ENCODE measurements at places on chromosomes 5 and 9.

GRCh38 chr9:22424616-22425015, 22.0 kb upstream of the DMRTA1 start:
- DNase-seq: no peak

- DNase-seq: no peak
Observed at GRCh38 chr5:68500813-68501212, 285.3 kb downstream of the PIK3R1 start.

DNA sequence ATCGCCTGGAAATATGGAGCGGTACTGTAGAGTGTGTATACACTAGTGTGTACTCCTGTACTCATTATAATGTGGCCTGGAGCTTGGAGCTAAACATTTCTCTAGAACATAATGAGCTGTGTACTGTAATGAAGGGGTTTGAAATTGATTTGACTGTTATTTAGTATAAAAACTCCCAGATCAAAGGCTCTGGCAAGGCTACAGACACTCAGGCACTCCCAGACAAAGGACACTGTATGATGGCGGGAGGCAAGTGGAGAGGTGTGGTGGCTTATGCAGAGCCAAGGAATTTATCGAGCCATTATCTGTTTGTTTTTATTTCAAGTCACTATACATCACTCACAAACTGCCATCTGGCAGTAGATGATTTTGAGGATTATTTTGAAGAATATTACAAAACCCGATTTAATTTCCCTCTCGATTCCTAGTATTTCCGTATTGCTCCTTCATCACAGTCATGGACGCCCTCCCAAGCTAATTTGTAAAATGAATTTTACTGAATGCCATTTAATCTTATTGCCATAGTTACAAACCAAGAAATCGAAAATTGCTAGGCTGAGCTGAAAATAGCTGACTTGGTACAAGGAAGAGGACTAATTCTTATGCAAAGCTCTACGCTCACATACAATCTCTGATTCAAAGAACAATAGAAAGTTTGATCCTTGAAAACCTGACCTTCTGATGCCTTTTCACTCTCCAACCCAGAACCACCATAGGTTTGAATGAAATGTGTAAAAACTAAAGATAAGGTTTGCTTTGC, 240.2 kb upstream of the SEMA6A start:
- no peak for DNase-seq

- no peak for DNase-seq
Observed at GRCh38 chr9:117245175-117245829, 169.6 kb downstream of the ASTN2 start.

DNA sequence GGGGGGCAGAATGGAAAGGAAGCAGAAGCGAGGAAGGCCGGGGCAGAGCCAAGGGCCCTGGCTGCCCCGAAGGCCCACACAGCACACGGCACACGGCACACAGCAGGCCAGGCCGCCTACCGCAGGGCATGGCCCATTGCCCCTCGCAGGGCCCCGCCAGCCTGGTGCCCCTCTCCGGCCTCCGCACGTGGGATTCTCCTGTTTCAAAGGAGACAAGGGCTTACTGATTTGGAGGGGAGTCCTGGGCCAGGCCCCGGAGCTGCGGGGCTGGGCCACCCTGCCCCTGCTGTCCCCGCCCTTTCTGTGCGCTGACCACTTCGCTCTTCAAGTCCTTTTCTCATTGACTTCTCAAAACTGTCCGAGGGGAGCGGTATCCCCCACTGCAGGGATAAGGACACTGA, 7.7 kb upstream of the PHYKPL start:
- DNase-seq: peak; percentile 39

DNA sequence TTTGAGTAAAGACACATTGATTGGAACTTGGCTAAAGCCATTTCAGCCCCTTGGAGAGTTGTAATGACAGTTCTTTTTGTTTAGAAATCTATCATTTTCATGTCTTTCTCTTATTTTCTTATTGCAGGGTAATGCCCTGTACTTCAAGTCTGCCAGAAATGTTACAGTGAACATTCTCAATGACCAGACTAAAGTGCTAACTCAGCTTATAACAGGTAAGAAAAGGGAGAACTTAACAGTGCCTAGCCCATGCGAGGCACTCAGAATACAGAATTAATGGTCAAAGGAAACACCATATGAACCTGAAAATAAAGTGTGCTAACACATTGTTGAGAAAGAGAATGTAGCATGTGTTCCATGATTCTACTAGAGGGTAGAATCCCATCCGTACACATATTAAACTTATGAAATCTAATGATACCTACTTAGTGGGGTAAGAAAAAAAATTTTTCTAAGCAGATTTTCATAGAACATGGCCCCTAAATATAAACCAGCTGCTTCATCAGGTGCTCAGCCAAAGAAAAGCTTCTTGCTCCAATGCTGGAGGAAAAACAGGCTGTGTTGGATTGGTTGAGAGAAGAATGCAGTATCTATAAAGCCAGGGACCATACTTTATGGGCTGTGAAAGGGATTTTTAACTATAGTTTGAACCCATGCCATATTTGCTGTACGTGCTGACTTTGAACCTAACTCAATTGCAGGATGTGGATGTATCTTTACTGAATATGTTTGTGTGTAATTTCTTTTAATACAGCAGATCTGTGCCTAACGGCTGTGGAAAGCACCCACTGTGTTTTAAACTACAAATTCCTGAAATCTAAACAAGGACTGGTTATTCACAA, 260.8 kb upstream of the PPP1R2B start:
- DNase-seq: no peak

GRCh38 chr9:7392148-7392547, 407.4 kb downstream of the DMAC1 start:
- DNase-seq: no peak

DNA sequence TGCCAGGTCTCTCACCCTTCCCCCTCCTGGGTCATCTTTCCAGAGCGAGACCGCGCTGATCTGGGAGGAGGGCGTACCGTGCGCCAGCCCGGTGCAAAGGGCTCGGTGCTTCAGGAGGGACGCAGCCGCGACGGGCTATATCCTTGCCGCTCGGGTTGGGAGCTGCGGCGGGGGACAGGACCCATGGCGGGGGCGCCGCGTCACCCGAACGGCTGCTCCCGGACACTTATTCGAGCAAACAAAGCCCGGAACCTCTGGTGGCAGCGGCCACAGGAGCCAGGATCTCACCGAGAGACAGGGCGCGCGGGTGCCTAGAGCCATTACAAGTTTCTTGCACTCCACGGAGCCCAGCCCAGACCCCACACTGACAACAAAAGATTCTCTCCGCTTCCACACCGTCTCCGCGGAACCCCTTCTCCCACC, 1.3 kb downstream of the SEMA6A start:
- peak; percentile 29 for DNase-seq

GRCh38 chr9:136439481-136440408, at the start of gene INPP5E:
Gene INPP5E (minus strand): TSS chr9:136439845. CDS start chr9:136439419, 426 bp downstream.
- peak; percentile 86 for DNase-seq

GRCh38 chr5:95327211-95327610, 42.3 kb upstream of the MCTP1 start:
- DNase-seq: no peak

DNA sequence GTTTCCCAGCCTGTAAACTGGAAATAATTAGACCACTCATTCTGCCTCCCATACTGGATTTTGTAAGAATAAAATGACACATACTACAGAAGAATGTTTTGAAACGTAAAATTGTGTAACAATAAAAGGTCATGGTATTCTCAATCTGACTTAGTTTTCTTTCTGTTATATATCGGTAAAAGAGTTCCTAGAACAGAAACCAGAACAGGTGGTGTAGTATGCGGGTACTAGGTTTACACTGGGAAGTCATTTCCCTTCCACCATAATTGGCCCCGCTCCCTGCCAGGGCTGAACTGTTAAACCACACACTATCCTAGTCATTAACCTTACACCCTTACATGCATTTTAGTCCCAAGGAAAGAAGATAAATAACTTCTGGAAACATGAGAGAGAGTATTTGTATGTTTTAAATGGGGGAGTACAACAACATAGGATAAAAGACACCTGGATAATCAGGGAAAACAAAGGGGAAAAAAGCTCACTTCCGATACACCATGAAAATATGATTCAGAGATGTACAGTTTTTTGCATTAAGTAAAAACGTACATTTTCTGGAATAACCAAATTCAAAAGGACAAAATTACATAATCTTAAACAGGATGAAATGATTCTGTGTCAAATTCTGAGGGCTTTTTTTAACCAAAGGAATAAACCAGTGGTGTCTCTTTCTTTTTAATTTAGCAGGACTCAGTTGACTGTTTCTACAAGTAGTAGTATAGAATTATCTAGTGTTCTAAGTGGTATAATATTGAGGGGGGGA, 199.7 kb downstream of the GLIS3 start:
- no peak for DNase-seq

DNA sequence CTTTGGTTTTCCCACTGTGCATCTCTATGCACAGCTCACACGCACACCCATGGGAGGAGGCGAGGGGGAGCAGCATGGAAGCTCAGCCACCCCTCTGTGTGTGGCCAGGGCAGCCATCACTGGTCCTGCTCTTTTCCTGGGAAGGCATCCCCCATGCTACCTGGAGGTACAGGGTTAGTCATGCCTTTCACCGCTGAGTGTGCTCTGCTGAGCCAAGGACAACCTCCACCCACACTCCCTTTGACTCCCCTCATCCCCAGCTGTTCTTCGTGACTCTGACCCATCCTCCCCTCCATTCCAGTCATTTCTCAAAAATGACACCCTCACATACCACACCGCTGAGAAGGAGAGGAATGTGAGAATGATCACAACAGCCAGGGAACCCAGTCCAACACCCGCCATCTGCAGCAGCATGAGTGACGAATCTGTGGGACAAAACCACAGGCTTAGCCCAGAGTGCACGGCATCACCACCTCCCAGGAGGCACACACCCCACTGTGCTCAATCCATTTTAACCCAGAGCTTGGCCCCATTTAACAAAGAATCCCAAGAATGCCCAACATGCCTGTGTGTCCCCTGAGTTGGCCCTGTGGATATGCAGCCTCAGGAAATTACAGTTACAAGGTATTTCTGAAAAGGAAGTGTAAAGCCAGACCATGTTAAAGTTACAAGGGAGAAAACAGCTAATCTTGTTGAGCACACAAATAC, 133.4 kb downstream of the SUSD1 start:
- DNase-seq: no peak

GRCh38 chr9:128042043-128042442, 25.1 kb downstream of the NAIF1 start:
- no peak for DNase-seq

DNA sequence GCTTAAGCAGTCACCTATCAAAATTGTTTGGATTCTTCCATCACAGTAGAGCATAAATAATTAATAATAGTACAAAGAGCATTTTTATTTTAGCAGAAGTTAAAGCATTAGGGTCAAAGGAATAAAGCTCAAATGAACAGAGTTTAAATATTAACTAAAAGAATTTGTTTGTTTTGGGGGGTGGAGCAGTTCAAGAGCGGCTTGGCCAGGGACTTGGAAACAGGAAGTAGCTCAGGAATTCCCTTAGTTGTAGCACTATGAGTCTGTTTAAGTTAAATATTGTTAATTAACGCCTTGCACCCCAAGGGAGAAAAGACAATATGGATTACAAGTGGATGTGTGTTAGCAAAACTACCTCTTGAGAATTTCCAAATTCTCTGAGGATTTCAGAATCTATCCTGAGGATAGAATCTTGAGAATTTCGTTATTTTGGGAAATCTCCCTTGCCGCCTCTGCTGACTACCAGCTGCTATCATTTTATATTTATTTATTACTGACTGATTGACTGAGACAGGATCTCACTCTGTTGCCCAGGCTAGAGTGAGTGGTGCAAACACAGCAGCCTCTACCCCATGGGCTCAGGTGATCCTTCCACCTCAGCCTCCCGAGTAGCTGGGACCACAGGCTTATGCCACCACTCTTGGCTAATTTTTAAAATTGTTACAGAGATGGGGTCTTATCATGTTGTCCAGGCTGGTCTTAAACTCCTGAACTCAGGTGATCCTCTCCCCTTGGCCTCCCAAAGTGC, 96.7 kb upstream of the CHD1 start:
- DNase-seq: no peak

Data from GM06990 (cell line).